Heart right ventricle (tissue), 16 donors: ENCODE measurements at places on chromosomes 13 and 19. TPM values are rescaled to one million over a fixed set of nuclear protein-coding genes. Genes with fewer than 3 reads are reported as not detected.

The KLK14 gene
- not detected for total RNA-seq

The VSTM2B gene
- not detected for total RNA-seq

The ALOX5AP gene
- 2.3 TPM for total RNA-seq

- DNase-seq: no peak
- no peak overlapping the region for H3K27ac ChIP-seq
- no peaks in the 10 kb centered on the region for H3K27me3 ChIP-seq
- peaks cover 4% of the 10 kb centered on the region for H3K4me1 ChIP-seq
- peaks cover 16% of the 10 kb centered on the region for H3K36me3 ChIP-seq
These were observed 3.9 kb upstream of the CATSPERG start for GRCh38 chr19:38331728-38332127.

DNA sequence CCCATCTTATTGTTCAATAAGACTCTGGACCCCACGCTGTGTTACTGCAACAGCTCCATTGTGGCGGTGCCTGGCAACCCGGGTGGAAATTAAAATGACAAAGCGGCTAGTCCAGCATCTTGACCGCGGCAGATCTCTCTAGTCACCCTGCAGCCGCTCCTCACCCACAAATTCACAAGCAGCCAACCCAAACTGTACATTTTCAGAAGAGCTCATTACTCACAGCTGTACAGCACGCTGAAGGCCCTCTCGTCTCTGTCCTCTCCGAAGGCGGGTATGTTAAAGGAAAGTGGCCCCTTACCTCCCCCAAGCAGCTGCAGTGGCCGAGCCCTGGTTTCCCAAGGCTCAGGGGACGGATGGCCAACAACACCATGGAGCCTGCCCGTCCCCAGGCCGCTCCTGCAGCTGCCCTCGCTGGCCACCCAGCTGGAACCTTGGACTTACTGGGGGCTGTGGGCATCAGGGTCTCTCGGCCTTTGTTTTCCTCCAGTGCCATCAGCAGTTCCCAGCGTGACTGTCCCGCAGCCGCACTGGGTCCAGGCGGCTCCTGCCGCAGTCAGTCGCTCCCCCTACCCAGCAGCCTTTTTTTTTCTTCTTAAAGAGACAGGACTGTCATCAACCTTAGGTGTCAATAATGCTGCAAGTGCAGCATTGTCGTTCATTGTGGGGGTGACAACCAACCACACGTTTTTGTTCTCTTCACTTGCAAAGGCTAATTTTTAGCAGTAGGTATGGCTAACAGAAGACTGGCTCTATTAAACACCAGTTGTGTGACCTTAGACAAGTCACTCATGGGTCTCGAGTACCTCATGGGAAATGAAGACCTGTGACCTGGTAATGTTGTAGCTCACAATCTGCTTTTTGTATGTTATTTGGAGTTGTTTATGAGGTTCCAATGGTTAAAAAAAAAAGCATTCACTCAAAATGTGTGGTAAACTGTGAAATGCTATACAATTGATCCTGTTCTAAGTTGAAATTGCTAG is at the start of gene SACS:
SACS (minus strand) TSS at position 532 of the 983 bp plus-strand sequence. CDS start 22,463 bp downstream, outside the sequence.
- DNase-seq: peak; percentile 18
- peaks cover 14% of the 10 kb centered on the region for H3K4me1 ChIP-seq
- peaks cover 9% of the 10 kb centered on the region for H3K27me3 ChIP-seq
- H3K4me3 ChIP-seq: peak within 1 kb of the TSS; percentile 58
- H3K36me3 ChIP-seq: no peaks in the 10 kb centered on the region
- H3K27ac ChIP-seq: peak within 1 kb of the TSS; percentile 80

GRCh38 chr13:84137292-84137691 is 255.0 kb upstream of the SLITRK1 start:
- H3K4me3 ChIP-seq: no peak overlapping the region
- no peak overlapping the region for H3K27ac ChIP-seq
- no peaks in the 10 kb centered on the region for H3K27me3 ChIP-seq
- no peak for DNase-seq
- no peaks in the 10 kb centered on the region for H3K4me1 ChIP-seq
